Tibial nerve (tissue), 4 donors: ENCODE measurements at places on chromosomes 11 and 22. TPM values are rescaled to one million over a fixed set of nuclear protein-coding genes. Genes with fewer than 3 reads are reported as not detected.

GRCh38 chr22:29811377-29811776 is 26.7 kb downstream of the ASCC2 start:
- no peak for DNase-seq

Gene PPP6R2
- total RNA-seq, result 89.4 TPM

- DNase-seq, result no peak
Observed at GRCh38 chr11:127105593-127106541, 105.3 kb upstream of the KIRREL3 start.

Gene MRGPRX4
- total RNA-seq, result not detected

DNA sequence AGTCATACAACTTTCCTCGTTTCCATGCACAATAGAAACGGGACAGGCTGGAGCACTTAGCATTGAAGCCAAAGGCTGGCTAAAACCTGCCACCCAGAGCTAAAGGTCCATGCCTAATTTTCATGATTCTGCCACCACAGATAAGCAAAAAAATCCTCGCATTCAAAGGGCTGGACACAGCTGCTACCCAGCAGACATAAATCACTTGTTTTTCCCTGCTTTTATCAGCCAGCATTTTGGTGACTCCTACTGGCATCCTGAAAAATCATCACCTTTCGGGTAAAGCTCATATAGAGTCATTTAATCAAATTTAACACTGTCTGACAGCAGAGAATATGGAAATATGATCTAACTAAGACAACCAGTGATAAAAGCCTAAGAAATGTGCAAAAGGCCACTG is 37.9 kb downstream of the ALG9 start:
- no peak for DNase-seq

DNA sequence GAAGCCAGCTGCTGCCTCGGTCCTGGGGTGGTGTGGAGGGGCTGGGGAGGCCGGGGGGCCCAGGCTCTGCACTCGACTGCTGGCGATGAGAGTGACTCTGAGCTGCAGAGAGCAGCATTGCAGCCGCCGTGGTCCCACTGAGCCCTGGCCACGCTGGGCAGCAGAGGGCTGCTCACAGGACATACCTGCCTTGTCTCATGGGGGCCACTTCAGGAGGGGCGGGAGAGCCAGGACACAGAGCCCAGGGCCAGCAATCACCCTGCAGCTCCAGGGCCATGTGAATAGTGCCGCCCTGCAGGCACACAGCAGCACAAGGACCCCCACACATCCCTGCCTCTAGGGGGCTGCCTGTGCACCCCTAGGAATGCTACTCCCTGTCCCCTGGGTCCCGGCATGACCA is 147.0 kb downstream of the CRYBB2 start:
- DNase-seq, result no peak

DNA sequence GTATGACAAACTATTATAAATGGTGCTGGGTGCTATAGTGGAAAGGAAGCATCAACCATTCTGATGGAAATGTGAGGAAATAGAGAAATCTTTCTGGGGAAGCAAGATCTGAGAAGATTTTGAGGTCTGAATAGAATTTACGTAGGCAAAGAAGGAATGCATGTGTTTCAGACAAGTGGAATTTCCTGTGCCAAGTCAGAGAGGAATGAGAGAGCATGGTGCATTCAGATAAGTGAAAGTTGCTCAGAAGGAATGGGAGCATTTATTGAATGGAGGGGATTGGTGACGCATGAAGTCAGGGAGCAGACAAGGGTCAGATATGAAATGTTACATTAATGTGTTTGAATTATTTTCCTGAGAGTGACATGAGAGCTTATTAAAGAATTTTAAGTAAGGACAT is 725.5 kb downstream of the METTL15 start:
- no peak for DNase-seq

DNA sequence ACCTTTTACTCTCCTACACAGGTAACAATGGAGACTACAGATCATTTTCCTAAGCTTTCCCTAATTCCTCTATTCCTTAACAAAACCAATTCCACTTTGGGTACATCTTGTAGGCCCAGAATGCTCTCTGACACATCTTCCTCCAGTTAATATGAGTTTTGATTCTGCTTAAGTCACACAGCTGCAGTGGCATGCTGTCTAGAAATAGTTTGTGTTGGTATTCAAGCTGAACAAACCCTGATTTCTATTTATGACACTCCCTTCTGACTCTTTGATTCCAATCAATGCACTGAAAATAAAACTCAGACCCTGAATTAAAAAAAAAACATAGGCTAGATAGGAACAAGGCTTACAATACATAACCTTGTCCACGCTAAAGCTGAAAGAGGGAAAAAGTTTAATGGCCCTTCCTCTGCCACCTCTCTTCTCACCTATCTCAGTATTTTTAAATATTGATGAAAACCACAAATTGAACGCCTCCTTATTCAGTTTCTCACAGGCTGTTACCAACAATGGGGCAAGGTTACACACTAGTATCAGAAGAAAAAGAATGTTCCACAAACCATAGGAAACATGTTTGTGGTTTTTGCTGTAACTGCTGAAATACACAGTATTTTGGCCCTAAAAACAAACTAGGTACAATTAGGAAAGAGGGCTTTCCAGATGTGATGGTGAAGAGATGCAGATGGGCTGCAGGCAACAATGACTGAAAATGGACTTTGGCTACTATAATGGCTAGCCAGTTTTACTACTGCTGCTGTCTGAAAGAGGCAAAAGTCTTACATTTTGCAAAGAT is 35.7 kb upstream of the GAB2 start:
- no peak for DNase-seq

DNA sequence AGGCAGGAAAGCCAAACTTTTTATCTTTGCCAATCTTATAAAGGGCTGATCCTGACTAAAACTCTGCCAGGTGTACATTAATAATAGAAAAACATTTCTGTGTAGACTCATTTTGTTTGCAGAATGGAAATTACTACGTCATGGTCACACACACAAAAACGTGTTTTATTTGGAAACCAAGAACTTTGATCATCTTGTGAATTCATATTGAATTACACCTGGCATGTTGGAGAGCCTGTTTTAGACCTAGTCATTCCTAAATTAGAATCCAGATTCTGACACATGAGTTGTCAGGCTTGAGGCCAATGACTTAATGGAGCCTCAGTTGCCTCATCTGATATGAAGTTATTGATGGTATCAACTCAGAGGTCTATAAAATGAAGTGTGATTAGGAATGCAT is 235.6 kb upstream of the TENM4 start:
- DNase-seq, result no peak

Gene GLYAT
- total RNA-seq, result not detected

Gene OR4D5
- not detected for total RNA-seq
